ENCODE measurements at places on chromosomes 1 and 21.

GRCh38 chr21:38796424-38796823 is 9.3 kb upstream of the ETS2 start:
- no peak for DNase-seq

GRCh38 chr1:178518894-178519293 is 6.0 kb downstream of the TEX35 start:
- DNase-seq: no peak

GRCh38 chr21:35086357-35086756 is 37.3 kb upstream of the RUNX1 start:
- DNase-seq: no peak

DNA sequence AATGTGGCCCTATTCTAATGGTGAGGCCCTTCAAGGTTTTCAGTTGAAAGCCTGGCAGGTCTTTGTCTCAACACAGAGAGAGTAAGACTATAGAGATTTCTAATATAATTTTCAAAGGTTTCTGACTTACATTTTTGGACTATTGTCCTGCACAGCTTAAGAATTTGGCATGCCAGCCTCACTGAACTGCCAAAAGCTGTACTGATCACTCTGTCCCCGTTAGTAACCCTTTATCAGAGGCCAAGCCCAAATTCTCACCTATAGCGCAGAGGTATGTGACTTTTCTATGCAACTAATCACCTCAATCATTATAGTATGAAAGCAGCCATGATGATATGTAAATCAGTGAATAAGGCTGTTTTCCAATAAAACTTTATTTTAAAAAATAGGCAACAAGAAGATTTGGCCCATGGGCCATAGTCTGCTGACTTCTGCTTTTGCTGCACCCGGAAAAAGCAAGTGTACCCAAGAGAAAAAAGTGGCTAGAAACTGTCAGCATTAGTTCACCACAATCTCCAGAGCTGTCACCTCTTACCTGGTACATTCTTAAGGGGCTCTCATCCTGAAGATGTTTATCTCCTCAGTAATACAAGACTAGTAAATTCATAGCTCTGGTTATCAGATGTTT is 85.4 kb downstream of the PIGK start:
- DNase-seq: no peak

DNA sequence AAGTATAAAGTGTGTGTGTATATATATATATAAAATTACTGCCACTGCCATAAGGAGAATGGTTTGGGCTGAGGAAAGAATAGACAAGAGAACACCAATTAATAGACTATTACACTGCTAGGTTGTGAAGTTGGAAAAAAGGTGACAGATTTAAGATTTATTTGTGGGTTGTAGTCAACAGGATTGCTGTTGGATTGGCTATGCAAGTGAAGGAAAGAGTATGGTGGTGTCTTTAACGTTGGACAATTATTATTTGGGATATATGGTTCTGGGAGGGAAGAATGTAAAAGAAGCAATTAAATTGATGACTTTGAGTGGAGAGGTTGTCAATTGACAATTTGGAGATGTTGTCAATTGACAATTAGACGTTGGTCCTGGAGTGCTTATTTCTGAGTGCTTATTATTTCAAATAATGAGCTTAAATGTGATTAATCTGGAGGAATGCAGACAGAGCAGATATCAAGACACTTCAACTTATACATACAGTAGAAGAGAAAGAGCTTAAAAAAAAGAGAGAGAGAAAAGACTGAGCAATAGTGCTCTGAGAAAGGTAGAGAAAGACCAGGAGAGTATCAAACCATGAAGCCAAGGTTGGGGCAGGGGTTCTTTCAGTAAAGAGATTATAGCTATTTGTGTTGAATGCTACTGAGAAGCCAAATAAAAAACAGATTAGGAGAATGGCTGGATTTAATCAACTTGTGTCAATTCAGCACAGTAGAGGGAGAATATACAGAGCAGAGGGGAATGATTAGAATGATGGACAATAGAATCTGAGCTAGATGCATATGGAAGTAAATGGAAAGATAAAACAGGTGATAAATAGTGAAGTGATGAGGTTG is 9.7 kb downstream of the PTGS2 start:
- no peak for DNase-seq

DNA sequence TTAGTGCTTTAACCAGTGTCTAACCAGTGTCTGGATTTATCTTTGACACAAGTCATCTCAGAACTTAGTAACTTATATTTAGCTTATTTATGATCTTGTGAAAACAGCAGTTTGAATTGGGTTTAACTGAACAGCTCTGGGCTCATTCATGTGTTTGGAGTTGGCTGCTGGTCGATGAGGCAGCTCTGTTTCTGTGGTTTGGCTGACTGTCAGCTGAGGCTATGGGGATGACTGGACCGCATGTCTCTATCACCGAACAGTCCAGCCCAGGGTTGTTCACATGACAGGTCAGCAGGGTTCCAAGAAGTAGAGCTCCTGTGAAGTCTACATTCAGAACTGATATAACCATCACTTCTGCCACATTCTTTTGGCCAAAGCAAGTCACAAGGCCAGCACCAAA is 29.1 kb upstream of the C21orf91 start:
- no peak for DNase-seq

- no peak for DNase-seq
Measured at GRCh38 chr1:84973498-84974334, 23.2 kb downstream of the MCOLN2 start.

DNA sequence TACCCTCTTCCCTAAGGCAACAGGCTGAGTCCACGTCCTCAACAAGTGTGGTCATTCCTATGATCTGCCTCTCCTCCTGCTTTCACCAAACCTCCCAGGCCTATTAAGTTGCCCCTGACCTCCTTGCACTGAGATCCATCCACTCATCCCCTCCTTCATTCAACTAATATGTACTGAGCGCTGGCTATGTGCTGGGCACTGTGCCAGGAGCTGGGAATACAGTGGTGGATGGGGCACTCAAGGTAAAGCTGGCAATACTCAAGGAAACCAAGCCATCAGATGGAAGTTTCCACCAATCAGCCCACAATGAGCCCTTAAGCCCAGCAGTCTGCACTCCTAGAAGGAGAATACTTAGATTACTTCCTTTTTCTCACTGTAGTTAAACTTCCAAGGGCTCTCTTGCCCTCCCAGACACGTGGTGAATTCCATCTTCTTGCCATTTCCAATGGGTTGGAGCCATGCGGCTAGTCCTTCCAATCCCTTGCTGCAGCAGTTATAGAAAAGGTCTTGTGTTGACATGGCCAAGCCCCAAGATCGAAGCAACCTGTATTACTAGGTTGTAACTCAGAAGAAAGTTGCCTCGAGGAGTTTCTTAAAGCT is 279.9 kb upstream of the RUNX1 start:
- no peak for DNase-seq

DNA sequence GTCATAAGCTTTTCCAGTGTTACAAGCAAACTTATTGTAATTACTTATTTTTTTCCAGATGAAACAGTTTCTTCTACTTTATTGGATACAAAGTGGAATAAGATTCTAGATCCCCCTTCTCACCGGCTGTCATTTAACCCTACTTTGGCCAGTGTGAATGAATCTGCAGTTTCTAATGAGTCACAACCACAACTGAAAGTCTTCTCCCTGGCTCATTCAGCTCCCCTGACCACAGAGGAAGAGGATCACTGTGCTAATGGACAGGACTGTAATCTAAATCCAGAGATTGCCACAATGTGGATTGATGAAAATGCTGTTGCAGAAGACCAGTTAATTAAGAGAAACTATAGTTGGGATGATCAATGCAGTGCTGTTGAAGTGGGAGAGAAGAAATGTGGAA is 95.5 kb downstream of the ZFYVE9 start:
- no peak for DNase-seq

- no peak for DNase-seq
Measured at GRCh38 chr21:20856926-20857325, 141.3 kb upstream of the NCAM2 start.

- DNase-seq: no peak
Measured at GRCh38 chr1:184082541-184083415, 31.2 kb downstream of the TSEN15 start.

DNA sequence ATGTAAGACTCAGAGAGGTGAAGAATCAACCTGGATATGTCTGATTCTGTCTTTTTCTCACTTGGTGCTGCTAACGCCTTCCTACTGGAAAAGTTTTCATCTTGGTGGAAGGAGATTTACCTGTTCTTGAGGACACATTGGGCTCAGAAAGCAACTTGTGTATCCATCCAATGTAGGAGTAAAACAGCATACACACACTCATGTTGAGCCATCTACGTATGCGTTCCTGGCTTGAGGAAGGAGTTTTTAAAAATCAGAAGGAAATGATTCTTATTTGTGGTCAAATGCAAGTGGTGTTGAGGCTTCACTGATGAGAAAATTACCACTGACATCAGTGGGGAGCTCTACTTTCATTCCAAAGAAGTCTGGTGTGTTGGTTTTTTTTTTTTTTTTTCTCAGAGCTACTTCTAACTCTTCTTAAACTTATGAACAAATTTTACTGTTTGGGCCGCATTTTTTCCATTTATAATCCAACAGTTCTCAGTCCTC is 25.6 kb downstream of the XCL2 start:
- DNase-seq: no peak

- no peak for DNase-seq
Measured at GRCh38 chr1:223834660-223835263, 11.0 kb downstream of the TP53BP2 start.

DNA sequence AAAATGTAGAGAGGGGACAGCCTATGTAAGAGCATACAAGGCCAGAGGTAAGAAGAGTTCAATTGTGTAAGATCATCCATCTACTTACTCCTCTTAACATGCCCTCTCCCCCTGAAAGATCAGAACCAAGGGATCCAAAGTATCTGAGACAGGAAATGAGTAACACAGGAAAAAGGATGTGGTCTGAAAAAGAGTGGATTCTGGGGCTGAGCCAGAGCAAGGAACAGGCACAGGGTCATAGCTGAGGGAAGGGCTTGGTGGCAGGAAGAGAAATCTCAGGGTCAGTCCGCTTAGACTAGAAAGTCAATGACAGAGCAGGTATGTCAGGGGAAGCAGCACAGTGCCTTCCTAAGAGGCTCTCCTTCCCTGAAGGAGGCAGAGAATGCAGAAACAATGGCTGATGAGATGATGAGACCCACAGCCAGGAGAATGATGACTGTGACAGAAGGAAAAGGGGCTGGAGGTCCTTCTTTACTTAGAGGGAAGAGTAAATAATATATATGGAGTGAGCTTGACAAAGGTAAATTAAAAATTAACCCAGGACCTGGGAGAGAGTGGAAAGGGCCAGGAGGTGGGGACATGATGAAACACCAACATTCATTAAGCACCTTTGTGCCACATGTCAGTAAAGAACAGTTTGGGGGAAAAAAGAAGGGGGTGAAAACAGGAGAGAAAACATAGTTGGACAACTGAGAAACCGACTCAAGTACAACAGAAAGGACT is 26.2 kb upstream of the A3GALT2 start:
- no peak for DNase-seq

DNA sequence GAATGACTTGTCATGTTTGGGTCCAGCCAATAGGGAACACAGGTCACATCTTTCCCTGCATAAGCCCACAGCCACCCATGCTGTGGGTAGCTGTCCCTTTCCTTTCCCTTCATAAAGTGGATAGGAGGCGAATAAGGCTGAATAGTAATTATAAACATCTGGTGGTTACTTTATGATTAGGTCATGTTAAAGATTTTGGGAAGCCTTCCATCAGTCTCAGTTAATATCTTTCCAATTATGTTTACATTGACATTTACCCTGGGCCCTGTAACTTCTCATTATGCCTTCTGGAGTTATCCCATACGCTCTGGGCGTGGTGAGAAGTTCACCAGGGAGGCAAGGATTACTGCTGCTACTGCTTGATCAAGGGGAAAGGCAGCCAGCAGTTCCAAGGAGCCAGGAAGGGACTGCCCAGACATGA is 197.2 kb downstream of the HLX start:
- DNase-seq: no peak

GRCh38 chr1:199751506-199751905 is 276.0 kb upstream of the NR5A2 start:
- DNase-seq: no peak

DNA sequence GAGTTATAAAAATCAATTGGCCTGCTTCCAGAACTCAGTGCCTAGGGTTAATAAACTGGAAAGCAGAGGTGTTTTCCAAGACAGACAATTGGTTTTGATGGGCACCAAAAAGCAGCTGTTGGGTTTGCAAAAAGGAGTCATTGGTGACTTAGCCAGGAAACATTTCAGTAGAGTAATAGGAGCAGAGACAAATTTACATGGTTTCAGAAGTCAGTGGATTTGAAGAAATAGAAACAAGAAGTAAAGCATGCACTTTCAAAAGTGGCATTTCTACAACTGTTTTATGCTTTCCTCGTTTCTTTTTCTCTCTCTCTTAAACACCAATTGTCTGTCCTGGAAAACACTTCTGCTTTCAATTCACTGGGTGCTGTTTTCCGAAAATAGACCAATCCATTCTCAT is 87.8 kb downstream of the GLUL start:
- DNase-seq: peak; percentile 18

- no peak for DNase-seq
Measured at GRCh38 chr1:6505367-6506209, 14.1 kb upstream of the PLEKHG5 start.

- no peak for DNase-seq
Measured at GRCh38 chr21:14547834-14548513, 1.9 kb upstream of the SAMSN1 start.

DNA sequence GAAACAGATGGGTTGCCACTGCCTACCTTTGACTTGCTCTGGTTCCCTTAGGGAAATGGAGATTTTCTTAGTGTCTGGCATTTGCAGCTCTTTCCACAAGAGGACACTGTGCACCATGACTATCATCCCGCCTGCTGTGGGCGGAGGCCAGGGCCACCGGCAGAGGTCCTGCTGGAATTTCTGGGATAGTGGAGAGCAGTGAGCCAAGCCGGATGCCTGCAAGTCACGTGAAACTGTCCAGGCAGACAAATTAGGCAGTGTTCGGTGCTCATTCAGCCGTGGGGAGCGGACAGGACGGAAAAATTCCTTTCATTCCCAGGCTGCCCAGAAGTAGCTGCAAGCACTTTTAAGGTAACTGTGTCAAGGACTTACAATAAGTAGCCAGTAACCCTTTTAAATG is 43.4 kb downstream of the IGSF5 start:
- DNase-seq: peak; percentile 33

DNA sequence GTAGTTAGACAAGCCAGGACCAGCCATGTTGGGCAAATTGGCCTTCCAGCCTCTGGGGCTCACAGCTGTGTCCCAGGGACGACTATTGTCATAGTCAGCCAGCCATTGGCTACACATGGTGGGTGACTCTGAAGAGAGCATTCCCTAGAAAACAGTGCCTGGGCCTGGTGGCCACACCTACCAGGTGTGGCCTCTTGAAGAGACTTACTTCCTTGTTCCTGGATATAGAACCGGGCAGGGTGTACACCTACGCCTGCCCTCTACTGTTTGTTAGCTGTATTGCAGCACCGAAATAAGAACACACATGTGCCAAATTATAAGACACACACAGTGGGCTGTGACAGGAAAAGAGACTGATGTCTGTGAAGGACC is 134.6 kb upstream of the ARHGEF16 start:
- no peak for DNase-seq

- DNase-seq: no peak
Measured at GRCh38 chr1:220521778-220522177, 6.2 kb upstream of the MARK1 start.

DNA sequence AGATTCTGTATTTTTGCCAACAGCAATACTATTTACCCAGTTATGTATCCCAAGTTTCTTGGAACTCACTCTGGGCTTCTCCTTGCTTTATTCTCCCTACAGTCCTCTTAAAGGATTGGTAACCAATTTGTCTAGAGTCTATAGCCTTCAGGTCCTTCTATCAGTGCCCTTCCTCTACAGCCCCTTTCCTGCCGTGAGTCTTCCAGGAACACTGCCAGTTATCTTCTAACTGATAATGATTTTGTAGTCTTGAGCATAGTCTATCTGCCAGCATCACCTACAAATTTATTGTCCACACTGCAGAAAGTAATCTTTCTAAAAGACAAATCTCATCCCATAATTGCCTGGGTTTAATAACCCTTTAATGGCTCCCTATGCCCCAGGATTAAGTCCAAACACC is 8.2 kb downstream of the LRRC8B start:
- no peak for DNase-seq

Measured in NCI-H446 treated with DMSO at 0.1 percent for 48 hours (cell line).